Stimulated activated CD4-positive, alpha-beta T cell treated with anti-CD3 and anti-CD28 coated beads, TNF-alpha, amount 100 ng/mL, for 4 hours (primary cell): ENCODE measurements at places on chromosomes 13 and 19.

DNA sequence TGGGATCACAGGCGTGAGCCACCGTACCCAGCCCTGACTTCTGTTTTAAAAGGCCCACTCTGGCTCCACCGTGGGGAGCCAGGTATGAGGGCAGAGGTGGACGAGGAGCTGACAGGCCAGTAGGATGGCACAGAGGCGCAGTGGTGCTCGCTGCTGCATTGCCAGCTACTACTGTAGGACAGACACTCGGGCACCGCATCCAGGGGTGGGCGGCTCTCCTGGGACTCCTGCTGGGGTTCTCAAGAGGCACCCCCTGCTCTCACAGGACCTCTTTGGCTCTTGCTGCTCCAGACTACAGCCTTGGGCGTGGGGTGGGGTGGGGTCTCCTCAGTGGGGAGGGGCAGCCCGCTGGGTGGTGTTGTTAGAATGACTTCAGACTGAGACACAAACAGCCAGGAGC lies 53.4 kb downstream of the LATS2 start:
- DNase-seq, result no peak

DNA sequence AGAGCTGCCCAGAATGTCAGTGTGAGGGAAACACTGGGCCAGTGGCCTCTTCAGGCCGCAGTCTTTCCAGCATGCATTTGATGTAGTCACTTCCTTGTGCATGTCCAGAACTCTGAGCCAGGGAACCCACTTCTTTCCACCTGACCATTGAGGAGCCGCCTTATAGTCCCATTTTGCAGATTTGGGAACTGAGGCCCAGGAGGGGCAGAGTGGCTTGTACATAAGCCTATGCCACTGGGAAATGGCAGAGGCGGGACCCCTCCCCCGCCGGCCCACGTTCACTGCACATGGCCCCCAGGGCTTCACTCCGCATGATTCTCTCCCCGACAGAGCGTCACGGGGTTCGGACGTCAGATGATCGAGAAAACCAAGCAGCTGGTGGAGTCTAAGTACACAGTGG lies 5.6 kb upstream of the SPIB start:
- no peak for DNase-seq

DNA sequence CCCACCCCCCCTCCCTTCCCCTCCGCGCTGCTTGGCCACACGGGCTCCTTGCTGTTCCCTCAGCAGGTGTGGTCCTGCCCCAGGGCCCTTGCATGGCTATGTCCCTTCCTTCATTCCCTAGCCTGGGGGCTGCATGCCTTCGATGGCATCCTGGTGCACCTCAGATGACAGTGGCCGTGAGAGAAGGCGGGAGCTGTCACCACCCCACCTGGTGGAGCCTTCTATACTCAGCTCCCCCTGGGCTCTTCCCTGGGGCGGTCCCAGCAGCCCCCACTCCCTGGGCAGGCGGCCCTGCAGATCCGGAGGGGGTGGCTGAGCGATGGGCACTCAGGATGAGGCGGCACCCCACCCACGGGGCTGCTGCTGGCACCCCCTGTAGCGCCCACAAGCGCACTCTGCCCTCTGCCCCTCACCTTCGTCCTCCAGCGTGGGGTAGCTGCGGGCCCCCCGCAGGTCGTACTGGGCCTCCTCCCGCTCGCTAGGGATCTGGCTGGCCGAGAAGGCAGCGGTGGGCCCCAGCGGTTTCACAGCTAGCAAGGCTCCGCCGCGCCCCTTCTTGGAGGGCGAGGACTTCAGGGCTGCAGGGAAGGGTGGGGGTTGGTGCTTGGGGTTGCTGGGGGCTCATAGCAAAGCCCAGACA lies 17.2 kb upstream of the CACTIN start:
- no peak for DNase-seq

GRCh38 chr13:42066542-42066941 lies 18.1 kb downstream of the DGKH start:
- DNase-seq, result no peak

DNA sequence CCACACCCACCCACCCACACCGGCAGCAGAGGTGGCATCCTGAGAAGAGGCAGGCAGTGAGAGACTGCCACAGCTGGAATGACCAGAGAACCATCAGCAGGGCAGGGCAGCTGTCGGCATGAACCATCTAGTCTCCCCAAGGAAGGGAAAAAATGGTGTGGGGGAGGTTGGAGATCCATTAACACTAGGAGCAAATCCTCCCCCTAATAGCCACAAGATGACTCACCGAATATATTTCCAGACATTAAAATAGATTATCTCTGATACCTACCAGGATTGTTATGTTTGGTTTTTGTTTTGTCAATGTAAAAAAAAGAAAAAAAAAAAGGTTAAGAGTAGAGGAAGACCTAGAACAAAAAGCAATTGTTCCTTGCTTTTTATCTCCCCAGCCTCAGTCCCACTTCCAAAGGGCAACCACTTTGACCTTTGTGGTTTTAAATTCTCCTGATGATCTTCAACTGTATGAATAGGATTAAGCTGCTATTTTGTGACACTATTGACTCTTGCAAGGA lies 34.2 kb downstream of the THSD1 start:
- DNase-seq, result no peak

- DNase-seq, result no peak
Measured at GRCh38 chr13:91112201-91112923, 235.1 kb upstream of the MIR17HG start.

DNA sequence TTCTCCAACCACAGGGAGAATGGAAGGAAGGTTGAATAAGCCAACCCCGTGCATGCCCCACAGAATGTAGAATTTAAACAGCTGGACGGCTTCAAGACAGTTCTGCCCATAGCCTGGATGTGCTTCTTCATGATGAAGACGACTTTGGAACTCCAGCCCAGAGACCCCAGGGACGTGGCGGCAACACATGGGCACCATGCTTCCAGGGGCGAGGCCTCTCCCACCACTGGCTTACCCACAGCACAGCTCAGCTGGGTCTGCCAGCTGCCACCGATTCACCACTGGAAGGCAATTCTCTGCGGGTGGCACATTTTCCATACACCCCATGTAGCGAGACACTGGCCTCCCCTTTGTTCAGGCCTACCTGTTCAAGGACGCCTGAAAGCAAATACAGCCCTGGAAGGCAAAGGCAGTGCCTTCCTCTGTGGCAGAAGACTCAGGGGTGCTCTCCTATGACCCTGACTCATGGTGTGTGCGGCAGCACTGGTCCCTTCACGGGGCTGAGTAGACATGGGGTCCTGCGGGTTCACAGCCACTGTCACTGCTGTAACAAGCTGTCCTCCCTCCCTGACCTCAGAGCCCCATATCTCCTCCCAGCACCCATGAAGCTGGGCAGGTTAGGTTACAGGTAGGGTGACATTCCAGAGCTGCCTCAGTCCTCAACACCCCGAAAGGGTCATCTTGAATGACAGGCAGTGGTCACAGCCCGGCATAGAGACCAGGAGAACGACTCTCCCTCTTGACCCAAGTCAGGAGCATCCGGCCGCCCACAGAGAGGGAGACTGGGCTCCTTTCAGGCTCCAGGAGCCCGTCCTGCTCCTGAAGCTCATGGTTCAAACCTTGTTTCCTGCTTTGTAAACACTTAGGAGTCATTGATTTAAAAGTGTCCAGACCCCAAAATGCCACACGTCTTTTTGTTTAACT lies 72.7 kb downstream of the SPACA7 start:
- no peak for DNase-seq

GRCh38 chr13:62375653-62376052 lies 960.0 kb upstream of the PCDH20 start:
- no peak for DNase-seq

DNA sequence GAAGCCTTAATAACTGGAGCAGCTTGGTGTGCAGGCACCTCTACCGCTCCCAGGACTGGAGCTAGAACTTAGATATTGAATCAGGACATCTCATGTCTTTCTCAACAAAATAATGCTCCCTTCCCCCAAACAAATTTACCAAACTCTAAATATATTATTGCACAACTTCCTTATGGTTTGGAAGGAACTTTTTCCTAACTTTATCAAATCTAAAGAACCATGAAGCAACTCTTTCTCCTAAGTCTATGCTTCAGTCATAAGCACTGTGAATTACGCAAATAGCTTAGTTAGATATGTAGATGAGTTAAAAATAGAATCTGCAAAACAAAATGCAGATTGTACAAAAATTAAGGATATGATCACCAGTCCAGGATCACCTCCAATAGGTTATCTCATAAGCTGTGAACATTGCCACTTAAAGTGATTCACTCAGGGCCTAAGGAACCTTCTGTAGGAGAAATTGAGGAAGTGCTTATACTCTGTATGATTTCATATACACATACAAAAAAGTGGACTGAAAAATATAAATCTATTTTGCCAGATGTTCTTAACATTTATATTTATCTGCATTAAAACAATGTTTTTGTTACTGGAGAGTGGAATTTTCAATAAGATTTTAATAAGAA lies 20.4 kb upstream of the MAB21L1 start:
- DNase-seq, result no peak

- DNase-seq, result no peak
Measured at GRCh38 chr19:51020988-51021651, 1.6 kb upstream of the KLK10 start.
